ENCODE measurements at places on chromosomes 1 and 21.

DNA sequence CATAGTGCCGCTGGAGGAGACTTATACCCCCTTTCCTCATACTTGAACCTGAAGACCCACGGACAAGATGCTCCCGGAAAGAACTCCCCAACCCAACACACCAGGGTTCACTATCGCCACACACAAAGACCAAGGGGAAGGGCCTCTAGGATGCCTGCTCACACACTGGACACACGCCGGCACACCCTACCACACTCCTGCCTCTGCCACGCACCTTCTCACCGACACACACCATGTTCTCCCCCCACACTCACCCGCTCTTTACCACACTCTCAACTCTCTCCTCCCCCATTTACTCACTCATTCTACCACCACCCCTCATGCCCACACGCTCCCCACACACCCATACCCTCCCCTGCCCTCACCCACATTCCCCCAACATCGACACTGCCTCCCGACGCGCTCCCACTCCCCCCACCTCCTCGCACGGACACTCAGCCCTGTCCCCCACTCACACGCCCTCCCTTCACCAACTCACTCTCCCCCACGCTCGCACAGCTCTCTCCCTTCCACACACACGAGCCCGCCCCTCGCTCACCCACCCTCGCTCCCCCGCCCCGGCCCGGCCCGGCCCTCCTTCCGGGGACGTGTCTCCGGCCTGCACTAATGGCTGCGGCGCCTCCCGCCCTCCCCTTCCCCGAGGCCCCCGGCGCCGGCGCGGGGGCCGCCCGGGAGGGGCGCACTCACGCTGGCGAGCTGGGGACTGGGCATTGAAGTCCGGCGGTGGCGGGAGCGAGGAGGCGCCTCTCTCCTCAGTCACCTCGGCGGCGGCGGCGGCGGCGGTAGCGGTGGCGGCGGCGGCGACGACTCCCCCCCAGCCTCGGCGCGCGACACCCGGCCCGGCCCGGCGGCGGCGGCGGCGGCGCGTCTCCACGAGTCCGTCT is 626 bp downstream of the PTP4A2 start:
- peak; percentile 49 for ATAC-seq

DNA sequence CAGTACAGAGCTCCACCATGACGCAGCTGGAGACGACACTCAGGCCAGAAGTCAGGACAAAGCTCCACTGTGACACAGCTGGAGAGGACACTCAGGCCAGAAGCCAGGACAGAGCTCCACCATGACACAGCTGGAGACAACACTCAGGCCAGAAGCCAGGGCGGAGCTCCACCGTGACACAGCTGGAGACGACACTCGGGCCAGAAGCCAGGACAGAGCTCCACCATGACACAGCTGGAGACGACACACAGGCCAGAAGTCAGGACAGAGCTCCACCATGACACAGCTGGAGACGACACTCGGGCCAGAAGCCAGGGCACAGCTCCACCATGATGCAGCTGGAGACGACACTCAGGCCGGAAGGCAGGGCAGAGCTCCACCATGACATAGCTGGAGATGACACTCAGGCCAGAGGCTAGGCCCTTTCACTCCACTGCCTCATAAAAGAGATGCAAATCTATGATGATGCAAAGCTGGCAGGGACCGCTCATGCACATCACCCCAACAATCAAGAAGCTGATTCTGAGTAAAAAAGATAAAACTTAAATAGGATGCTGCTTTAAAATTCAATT is 13.6 kb upstream of the OR2B11 start:
- ATAC-seq: no peak

GRCh38 chr1:33864460-33865389 is 846 bp downstream of the HMGB4 start:
- ATAC-seq: no peak

DNA sequence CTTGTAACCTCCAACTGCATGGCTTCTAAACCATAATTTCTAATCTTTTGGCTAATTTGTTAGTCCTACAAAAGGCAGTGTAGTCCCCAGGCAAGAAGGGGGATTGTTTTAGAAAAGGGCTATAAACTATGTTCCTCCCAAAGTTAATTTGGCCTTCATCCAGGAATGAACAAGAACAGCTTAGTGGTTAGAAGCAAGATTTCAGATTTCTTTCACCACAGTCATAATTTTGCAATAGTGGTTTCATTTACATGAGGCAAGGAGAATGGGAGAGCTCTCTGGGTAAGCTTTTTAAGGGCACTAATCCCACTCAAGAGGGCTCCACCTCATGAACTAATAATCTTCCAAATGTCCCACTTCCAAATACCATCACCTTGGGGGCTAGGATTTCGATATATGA is 1353.9 kb downstream of the NCAM2 start:
- ATAC-seq: no peak

DNA sequence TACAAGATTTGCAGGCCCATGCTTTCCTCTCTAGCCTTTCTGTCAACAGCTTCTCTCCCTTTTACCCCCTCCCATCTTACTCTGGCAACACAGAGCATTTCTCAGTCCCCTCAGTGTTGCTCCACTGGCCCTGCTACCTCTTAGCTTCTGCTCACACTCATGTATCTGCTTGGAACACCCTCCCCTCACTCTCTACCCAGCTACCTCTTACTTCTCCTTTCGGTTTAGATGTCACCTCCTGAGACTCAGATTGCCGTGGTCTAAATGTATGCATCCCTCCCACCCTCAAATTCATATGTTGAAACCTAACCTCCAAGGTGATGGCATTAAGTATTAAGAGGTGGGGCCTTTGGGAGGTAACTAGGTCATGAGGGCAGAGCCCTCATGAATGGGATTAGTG is 80.1 kb downstream of the FOXD2 start:
- no peak for ATAC-seq

DNA sequence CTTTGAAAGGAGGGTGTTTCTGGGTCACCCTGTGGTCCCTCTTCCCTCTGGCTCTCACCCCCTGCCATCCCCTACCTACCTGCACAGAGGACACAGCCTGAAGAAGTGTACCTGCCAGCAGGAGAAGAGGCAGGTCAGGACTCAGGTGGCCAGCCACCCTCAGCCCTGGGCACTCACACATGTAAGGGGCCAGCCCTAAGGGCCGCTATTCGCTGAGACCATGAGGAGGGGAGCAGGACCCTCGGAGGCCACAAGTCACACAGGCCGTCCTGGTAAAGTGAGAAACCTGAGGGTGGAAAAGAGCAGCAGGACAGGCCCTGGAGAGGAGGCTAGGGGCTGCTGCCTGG is 1.2 kb downstream of the ZNF692 start:
- no peak for ATAC-seq

DNA sequence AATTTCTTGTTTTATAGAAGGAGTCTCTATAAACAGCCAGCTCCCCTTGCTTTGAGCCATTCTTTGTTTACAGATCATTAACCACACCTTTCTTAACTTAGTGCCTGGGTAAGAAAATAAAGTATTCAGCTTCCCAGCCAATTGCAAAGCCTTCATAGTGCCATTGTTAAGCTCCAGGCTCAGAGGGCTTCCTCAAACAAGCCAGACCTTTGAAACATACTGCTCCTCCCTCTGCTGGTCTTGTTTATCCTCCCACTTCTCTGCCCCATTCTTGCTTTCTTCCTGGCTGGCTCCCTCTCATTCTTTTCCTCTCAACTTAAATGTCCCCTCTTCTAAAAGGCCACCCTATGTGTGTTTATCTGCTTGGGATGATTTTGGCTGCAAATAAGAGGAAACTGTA is 319.4 kb upstream of the ST6GALNAC5 start:
- ATAC-seq: no peak

GRCh38 chr1:17915511-17916197 is 160.5 kb downstream of the ACTL8 start:
- ATAC-seq: no peak

DNA sequence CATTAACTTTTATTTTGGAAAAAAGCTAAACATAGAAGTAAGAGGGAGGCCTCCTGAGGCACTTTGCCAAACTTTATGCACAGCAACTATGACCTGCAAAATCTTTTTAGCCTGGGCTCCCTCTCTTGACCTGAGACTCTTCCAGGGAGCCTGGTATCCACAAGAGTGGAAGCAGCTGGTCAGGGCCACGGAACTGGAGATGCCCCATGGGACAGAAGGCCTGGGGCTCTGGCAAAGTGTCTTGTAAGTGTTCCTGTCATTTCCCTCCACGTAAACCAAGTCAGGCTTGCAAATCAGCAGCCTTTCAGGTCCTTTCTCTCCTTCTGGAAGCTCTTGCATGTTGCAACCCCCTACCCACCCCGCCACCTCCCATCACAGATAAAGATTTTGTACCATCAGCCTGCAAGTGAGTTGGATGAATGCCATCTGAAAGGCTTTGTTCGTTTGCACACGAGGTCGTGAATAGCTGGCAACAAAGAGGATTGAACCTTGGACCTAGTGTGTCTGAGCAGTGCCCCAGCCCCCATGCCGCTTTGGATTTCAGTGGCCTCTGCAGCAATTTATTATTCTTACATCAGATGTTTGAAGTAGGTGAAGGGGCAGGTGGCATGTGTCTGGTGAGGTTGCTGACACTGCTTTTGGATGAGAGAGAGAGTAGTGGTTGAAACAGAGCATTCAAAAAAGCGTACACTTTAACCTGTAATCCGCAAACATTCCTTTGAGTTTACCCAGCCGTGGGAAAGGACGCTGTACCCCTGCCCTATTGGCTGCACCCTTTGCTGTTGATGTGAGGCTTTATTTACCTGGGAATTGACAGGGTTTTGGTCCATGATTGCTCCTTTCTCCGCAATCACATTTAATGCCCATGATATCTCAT is 91.6 kb downstream of the GALNT2 start:
- ATAC-seq: no peak

GRCh38 chr1:84887261-84887934 is 5.6 kb downstream of the LPAR3 start:
- ATAC-seq: no peak

Measured in activated CD4-positive, CD25-positive, alpha-beta regulatory T cell treated with anti-CD3 and anti-CD28 coated beads, Interleukin-2, amount 50 U/mL, for 24 hours (primary cell).